CD8-positive, alpha-beta memory T cell (primary cell): ENCODE measurements at places on chromosomes 12 and 14. TPM values are rescaled to one million over a fixed set of nuclear protein-coding genes. Genes with fewer than 3 reads are reported as not detected.

DNA sequence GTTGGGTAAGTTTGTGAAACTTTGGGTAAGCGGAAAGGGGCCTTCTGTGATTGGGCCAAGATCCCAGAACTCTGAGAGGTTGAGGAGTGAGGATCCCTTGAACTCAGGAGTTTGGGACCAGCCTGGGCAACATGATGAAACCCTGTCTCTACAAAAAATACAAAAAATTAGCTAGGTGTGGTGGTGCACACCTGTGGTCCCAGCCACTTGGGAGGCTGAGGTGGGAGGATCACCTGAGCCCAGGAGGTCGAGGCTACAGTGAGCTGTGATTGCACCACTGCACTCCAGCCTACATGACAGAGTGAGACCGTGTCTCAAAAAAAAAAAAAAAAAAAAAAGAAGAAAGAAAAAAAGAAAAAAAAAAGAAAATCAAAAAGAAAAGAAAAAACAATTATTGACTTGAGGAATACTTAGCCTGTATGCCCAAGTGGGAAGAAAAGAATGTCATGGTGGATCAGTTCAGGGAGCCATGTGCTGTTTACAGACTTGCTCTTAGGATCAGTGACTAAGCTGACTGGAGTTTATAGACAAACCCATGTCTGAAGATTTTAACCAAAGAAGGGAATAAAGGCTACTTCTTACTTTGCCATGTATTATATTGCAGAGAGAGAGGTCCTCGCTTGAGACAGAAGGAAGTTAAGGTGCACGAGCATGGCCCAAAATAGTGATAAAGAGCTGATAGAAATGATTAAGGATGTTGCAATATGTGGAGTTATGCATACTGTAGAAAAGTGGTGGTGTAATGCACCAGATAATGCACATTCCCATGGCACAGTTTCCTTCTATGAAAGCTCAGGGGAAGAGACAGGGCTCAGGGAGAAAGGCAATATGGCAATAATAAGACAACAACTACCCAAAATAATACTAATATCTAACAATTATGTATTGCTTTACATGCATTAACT, 881 bp downstream of the HSD17B6 start:
- no peak for DNase-seq

DNA sequence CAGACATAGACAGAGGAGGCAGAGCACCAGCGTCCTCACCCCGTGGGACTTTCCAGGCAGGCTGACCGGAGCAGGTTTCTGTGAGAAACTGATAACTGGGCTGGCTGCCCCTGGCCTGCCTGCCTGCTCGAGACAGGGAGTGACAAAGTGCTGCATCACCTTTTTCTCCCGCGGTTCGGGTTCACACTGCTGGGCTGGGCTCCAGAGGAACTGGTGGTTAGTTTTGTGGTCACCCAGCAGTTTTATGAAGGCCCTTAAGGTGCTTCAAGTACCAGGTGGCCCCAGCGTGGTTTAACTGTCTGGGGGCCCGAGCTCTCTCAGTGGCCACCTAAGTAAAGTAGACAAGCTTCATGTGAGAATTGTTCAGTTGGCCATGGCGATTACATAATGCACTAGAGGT, 1073.6 kb downstream of the BCL11B start:
- DNase-seq: peak; percentile 71

SERPINA12 gene
- not detected for total RNA-seq

ACOT6 gene
- total RNA-seq: not detected

GRCh38 chr14:89681086-89682018, 264.3 kb upstream of the FOXN3 start:
- DNase-seq: no peak

ETFRF1 gene
- 12.4 TPM for total RNA-seq

- no peak for DNase-seq
These were observed 761.6 kb downstream of the BCL11B start for GRCh38 chr14:98510392-98510791.

C12orf42 gene
- 1.2 TPM for total RNA-seq

GRCh38 chr12:80710727-80711449, 3.5 kb downstream of the MYF6 start:
- DNase-seq: no peak

- DNase-seq: peak; percentile 67
These were observed 437 bp downstream of the ERO1A start for GRCh38 chr14:52694761-52695480.

DNA sequence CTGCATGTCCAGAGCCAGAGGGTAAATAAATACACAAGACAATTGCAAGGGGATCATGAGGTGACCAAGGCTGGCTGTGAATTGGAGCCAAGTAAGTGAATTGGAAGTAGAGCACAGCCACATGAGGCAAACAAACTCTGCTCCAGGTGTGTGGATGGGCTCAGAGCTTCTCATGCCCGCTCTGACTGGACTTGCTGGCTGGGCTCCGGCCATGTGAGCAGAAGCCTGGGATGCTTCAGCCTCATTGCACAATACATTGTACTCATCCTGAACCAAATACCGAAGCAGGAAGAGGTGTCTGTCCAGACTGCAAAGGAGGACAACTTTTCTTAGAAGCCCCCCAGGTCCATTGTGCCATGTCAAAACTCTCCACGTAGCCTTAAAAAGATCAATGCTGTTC, 193.0 kb downstream of the TTC8 start:
- DNase-seq: no peak

DNA sequence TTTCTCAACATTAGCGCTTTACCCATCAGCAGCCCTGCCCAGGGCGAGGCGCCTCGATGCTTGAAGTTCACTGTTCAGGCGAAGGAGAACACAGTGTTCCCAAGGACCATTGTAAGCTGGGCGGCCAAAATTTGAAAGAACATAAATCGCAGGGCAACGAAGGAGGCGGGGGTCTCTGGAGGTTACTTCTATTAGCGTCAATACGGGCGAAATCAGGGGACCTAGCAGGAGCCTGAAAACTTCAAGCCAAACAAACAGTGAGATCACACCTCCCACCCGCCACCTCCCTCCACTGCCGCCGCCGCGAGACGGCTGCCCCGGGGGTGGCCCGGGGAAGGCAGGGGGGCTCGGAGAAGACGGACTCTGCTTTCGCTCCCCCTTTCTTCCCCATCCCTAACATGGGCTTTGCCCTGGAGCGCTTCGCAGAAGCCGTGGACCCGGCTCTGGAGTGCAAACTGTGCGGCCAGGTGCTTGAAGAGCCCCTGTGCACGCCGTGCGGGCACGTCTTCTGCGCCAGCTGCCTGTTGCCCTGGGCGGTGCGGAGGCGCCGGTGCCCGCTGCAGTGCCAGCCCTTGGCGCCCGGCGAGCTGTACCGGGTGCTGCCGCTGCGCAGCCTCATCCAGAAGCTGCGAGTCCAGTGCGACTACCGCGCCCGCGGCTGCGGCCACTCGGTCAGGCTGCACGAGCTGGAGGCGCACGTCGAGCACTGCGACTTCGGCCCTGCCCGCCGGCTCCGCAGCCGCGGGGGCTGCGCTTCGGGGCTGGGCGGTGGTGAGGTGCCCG, at the start of gene PDZRN4:
Gene PDZRN4 (plus strand): TSS at position 263 of the 783 bp plus-strand sequence.
- DNase-seq: no peak
